ENCODE measurements at places on chromosomes 4 and X. TPM values are rescaled to one million over a fixed set of nuclear protein-coding genes. Genes with fewer than 3 reads are reported as not detected.

- no peaks in the 10 kb centered on the region for H3K27me3 ChIP-seq
- no peaks in the 10 kb centered on the region for H3K36me3 ChIP-seq
- H3K27ac ChIP-seq: no peak overlapping the region
- H3K4me3 ChIP-seq: no peak overlapping the region
- no peaks in the 10 kb centered on the region for H3K4me1 ChIP-seq
Observed at GRCh38 chrX:128504496-128504895, 452.3 kb upstream of the ACTRT1 start.

GRCh38 chr4:67256388-67257043, 288.8 kb downstream of the CENPC start:
- no peaks in the 10 kb centered on the region for H3K4me1 ChIP-seq
- H3K4me3 ChIP-seq: no peak overlapping the region
- no peak for DNase-seq
- H3K27ac ChIP-seq: no peak overlapping the region

Gene RTL9
- not detected for total RNA-seq

Gene RPS6KA6
- total RNA-seq: not detected

Gene DNASE1L1
- total RNA-seq: 21.2 TPM

All from MCF 10A (cell line).